Iris pigment epithelial cell (primary cell): ENCODE measurements at places on chromosomes 4 and X.

DNA sequence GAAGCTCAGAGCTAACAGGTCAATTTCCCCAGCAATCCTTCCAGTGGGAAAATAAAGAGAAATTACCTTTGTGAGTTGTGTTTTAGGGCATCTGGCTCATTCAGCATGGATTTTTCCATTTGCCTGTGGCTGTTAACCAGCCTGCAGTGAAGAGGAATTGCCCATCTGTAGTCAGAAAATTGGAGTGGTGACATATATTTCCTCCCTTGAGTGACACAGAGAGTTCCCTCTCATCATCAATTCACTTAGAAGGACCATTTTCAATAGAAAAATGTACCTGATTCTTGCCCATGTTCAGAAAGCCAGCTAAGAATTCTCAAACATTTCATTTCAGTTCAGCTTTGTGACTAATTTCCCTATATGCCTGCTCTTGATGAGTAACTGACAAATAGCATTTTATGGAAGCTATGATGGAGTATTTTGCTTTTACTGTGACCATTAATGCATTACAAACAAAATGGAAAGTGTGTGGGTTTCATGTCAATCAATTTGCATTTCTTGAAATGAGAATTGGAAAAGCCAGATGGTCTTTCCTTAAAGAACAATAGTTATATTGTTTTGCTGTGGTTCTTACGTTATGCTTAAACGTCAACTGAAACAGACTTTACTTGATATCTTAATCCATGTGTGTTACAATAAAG is 155.8 kb downstream of the NWD2 start:
- no peak for DNase-seq

GRCh38 chr4:21522296-21522695 is 426.3 kb downstream of the KCNIP4 start:
- DNase-seq, result peak; percentile 14

DNA sequence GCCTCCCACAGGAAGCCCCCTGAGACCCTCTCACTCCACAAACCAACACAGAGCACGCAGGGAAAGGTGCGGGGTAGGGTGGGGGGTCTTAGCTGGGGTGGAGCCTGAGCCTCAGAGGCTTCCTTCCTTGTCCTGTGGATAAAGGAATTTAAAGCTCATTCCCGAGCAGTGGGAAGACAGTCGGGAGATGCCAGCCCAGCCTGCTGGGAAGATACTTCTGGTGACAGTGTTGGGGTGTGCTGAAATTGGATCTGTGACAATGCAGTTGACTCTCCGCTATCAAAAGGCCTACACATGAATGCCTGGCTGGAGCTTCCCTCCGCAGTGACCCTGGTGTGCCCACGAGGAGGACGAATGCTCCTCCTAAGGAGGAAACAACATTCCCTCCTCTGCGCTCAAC is 45.5 kb downstream of the JAKMIP1 start:
- DNase-seq, result no peak

- DNase-seq, result no peak
Measured at GRCh38 chrX:39890807-39891206, 207.0 kb downstream of the BCOR start.

DNA sequence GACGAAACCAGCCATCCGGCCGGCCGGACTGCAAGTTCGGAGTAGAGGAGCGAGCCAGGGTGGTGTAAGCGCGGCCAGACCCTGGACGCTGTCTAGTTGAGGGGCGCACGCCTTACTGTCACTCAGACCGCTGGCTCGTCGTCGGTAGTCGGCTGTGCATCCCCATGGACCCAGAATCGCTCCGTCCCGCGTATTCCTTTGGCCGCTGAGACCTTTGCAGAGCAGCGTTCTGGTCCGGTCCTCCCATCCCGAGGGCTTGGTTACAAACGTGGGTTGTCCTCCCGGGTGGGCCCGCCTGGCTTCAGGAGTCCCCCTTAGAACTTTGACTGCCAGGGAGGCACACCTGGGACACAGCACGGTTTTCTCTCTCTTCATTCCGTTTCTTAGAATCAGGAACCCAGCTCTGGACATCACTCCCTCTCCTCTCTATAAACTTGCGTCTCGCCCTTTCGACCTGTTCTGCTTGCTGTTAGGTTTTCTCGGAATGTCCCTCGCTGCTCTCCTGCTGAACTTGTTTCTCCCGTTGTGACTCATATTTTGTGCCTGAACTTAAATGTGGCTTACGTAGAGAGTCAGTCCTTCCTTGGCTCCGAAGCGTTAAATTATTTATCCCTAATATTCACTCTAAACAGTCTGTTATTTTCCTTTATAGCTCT is 672 bp downstream of the PGM2 start:
- DNase-seq, result peak; percentile 82

DNA sequence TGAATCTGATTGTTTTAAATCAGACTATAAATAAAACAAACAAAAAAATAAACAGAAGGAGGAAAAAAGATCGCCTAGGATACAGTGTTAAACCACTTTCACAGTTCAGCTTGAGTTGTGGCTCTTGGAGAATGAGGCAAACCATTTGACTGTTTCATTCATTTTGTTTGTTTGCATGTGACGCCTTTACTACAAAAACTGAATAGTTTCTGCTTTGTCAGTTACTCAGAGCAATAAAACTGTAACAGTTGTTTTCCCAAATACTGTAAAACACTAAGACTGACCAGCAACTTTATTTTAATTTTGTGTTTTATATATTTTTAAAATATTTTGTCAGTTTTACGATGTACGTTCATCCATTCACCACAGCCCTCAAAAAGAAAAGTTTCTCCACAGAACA is 214.5 kb downstream of the FBXW7 start:
- DNase-seq, result no peak

DNA sequence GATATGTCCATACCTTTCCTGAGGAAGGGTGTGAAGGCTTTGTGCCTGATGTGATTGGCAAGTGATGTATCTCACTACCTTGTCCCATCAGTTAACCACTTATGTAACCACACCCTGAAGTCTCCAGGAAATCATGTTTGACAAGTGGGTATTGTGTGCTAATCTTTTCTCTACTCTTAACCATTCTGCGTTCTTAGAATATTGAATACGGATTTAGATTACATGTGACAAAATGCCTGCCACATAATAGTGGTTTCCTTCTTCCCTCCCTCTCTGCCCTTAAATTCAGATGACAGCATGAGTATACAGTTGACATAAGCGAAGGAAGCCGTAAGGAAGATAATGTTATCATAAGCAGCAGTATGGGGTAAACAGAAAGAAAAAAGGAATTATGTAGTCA is 108.4 kb downstream of the KLHL8 start:
- DNase-seq, result peak; percentile 29

DNA sequence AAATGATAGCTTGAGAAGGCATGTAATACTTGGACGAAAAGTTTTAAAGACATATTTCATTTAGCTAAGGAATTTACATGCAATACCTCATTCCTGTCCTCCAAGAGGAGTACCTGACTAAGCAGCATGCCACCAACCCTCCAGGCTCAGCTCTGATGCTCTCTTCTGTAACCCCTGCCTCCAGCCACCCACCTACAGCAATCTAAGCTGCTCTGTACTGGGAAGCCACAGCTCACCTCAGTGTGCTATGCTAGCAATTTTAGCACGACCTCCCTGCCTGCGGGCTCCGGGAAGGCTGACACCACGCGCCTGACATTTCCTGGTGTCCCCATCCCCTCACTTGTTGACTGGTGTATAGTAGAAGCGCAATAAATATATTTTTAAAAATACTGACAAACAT is 23.2 kb upstream of the GPM6B start:
- no peak for DNase-seq

DNA sequence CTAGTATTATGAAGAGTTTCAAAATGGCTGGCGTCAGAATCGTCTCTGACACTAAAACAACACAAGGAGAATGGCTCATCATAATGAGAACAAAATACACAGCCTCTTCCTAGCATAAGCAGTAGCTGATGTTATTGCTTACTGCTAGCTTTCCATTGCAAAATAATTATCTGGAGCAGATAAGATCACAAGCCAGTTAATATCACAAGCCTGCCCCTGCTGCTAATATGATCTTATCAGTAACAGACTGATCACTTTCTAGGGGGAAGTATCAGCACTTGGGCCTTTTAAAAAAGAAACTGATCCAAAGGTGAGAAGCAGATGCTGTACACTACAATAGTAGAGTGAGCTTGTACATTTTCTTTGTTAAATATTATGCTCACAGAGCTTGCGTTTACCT is 554.8 kb upstream of the PABPC4L start:
- DNase-seq, result no peak

DNA sequence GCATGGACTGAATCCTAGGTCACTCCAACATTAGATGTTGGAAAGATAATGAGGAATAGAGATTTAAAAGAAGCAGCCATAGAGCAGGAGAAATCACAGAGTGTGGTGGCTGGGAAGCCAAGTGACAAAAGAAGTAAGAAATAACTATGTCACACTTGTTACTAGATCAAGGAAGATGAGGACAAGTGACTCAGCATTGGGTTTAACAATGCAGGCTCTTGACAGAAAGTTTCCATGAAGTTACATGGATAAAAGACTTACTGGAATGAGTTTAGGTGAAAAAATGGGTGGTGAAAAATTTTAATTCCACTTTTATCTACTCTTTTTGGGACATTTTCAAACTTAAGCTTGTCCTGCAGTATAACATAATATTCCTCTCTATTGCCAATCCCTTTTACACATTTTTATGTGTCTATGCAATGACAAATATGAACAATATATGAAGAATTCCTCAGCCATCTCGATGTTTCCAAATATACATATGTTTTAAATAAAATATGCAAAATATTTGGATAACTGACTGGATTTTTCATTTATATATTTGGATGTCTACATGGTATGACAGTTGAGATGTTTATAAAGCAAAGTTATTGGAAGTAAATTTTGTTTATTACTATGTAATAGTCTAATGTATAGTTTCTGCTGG is 462.6 kb downstream of the IL15 start:
- DNase-seq, result no peak

DNA sequence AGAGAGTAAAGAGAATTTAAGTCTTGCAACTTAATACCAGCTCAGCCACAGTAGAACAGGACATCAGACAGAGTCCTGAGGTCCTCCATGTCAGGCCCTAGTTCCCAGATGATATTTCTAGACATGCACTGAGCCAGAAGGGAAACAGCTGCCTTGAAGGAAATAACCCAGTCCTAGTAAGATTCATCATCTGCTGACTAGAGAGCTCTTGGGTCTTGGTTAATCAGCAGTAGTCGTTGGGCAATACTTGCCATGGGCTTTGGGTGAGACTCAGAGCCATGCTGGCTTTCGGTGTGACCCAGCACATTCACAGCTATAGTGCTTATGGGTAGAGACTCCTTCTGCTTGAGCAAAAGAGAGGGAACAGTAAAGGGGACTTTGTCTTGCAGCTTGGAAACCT is 379.1 kb downstream of the AR start:
- no peak for DNase-seq

DNA sequence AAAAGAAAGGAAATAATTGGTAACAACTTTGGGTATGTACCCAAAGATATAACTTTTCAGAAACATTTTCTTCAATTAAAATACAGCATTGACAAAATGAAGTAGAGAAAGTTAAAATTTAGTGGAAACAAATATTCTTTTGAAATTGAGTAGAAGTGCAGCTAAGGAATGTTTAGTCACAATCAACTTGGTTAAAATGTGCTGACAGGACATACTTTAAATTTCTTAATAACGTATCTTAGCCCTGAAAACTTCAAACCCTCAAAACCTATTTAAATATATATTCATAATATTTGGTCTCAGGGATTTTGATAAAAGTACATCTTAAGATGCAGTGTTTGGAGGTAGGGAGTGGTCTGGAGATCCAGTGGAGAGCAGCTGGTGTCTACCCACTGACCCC is 240.8 kb downstream of the DKK2 start:
- no peak for DNase-seq

- DNase-seq, result no peak
Measured at GRCh38 chrX:88944661-88945060, 197.6 kb downstream of the CPXCR1 start.
